Adipocyte (in vitro differentiated cells): ENCODE measurements at places on chromosomes 5 and 9.

GRCh38 chr5:176722757-176723156 lies 75.5 kb downstream of the TSPAN17 start:
- no peak for DNase-seq

- peak; percentile 67 for DNase-seq
These were observed 4.7 kb downstream of the DNAI1 start for GRCh38 chr9:34463098-34463900.

- no peak for DNase-seq
These were observed 16.7 kb downstream of the AP3S1 start for GRCh38 chr5:115858396-115858795.

- DNase-seq = no peak
These were observed 5.7 kb upstream of the TRAF2 start for GRCh38 chr9:136880651-136881050.

DNA sequence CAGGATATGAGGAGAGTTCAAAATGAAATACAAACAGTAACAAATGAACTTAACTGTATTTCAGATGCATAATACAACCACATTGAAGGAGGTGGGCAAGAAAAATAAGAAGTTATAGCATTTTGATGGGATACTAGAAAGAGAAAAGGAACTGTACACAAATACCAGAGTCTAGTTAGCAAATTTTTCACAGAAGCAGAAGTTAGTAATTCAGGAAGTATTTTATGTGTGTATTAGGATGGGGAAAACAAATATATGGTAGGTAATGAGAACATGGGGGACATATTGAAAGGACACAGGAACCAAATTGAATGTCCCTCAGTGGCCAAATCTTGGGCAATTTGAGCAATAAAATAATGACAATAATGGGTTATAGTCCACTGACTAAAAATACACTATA lies 18.4 kb downstream of the GM2A start:
- DNase-seq = no peak

DNA sequence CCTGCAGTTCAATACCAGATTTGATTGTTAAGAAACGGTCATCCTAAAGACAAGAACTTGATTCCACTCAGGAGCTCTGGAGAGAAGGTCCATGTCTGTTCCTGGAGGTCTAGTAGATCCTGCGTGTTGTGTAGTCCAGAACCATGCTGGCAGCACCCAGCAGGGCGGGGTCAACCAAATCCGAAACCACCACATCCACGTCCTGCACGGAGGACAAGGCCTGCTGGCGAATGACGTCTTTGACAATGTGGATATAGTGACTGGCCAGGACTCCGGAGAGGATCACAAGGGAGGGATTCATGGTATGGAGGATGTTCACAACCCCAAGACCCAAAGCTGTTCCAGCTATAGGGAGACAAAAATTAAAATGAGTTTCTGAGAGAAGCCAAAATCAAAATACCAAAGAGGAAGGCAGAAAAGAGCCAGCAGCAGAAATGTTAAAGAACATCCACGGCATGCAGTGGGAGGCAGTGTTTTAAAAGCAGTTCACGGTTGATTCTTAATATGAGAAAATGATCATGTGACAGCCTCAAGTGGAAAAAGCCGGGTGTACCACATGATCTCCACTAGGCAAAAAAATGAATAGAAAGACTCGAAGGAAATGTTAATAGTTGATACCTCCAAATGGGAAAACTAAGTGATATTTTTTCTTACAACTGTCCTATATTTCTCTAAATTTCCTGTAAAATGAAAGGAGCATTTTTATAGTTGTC lies 26.7 kb downstream of the CLTA start:
- DNase-seq = no peak

- peak; percentile 42 for DNase-seq
These were observed 23.9 kb downstream of the C5orf15 start for GRCh38 chr5:133944263-133945185.

DNA sequence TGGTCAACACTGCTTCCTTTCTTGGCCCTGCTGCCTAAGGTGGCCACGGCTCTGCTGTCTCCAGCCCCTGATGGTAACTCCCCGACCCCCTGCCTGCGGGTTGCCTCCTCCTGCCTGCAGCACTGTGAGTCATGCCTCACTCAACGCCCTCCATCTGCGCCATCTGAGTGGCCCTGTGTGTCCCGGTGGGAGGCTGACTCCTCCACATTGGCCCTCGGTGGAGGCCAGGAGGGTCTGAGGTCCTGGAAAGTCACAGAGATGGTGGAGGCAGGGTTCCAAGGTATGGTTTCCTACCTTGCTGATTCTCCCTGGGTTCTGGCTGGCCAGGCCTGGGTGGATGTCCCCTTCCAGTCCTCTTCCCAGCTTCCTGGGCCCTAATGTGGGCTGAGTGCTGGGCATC lies 64.5 kb upstream of the ADAMTS2 start:
- no peak for DNase-seq

DNA sequence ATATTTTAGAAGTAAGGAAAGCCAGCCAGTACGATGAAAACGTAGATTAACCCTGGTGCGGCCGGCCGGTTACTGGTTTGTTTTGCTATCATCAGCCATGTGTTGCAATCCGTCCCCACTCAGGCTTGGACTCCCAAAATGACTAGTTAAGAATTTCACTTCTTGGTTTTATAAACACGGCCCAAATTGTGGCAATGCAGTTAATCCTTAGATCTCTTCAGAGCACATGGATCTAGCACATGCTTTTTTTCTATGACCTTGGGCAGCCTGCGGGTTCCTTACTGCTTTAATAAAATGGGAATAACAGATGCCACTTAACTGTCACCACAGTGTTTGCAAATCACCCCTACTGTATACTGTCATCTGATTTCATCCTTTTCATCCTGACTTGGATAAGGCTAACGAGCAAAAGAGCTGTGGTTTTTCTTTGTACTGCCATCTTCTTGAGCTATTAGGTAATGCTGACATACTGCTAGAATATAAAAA lies 1.5 kb downstream of the NDFIP1 start:
- DNase-seq = peak; percentile 77

DNA sequence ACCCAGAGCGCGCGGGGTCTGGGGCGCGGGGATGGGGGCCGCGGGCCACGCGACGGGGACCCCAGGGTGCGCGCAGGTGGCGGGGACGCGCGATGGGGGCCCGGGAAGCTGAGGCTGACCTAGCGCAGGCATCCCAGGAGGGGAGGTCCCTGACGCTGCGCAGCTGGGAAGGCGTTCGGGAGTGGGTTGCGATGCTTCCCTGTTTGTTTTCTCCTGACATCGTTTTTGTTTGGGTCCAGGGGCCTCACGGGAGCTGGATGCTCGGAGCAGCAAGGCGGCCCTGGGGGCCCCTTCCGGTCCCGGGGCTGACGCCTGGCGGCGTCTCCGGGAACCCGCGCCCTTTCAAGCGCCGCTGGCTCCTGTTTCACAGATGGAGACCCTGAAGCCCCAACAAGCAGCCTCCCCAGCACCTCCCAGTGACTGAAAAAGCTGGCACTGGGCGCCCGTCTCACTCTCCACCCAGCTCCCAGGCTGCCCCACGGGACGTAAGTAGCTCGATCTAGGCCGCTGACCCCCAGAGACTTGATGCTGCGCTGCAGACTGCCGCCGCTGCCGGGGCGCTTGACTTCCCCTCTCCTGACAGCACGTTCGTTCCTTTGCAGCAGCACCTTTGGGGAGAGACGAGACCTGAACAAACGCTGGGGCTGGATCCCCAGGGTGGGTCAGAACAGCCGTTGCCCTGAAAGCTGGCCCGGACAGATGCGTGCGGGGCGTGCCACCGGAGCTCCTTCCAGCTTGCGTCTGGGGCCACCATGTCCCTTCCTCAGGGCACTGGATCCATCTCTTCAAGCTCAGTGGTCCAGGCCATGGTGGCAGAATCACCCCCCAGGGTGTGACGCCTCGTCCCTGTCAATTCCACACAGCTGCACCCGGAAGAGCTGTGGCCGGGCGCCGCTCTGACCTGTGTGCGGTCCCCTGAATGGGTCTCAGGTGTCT lies 593 bp downstream of the BRD3OS start:
- DNase-seq = peak; percentile 74

DNA sequence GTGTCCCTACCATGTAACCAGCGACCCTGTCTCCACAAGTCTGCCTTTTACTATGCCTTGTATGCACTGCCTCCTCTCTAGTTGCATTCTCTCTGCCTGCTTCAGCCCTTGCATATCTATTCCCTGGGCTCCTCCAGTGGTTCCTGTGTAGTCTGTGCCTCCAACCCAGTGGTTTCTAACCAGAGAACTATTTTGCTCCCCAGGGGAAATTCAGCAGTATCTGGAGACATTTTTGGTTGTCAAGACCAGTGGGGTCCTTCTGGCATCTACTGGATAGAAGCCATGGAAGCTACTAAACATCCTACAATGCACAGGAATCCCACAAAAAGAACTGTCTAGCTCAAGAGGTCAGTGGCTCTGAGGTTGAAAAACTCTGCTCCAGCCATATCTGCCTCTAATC lies 224.1 kb upstream of the RASEF start:
- DNase-seq = no peak

DNA sequence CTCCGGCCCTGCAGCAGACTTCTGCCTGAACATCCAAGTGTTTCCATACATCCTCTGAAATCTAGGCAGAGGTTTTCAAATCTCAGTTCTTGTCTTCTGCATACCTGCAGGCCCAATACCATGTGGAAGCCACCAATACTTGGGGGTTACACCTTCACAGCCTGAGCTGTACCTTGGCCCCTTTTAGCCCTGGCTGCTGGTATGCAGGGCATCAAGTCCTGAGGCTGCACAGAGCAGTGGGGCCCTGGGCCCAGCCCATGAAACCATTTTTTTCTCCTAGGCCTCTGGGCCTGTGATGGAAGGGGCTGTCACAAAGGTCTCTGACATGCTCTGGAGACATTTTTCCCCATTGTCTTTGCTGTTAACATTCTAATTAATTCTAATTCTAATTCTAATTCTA lies 680.6 kb downstream of the ELAVL2 start:
- no peak for DNase-seq

GRCh38 chr9:104617418-104617817 lies 586 bp downstream of the OR13C9 start:
- DNase-seq = no peak

DNA sequence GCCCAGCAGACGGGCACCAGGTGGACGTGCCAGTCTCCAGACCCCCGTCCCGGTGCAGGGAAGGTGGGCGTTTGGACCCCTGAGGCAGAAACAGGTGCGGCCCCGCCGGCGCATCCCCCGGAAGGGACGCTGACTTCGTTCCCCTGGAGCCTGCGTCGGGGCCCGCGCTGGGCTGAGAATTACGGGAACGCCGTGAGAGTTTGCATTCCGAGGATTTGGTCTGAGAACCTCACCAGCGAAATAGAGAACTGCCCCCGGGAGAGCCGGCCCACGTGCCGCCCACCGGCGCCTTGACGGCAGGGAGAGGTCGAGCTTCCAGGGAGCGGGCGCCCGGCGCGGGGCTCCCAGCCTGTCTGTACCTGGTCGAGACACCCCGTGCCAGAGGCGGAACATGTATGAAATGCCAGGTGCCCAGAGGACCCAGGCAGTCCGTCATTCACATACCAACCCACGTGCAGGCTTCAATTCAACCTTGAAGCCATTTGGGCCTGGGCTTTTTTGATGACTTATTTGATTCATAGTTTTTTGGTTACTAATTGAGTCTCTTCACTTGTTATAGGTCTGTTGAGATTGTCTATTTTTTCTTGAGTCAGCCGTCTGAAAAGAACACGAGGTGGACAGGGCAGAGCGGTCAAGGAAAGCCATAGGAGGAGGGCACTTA lies 877 bp upstream of the CAMSAP1 start:
- peak; percentile 30 for DNase-seq

- no peak for DNase-seq
These were observed 59.4 kb downstream of the MED27 start for GRCh38 chr9:132020272-132020671.

- no peak for DNase-seq
These were observed 40.6 kb downstream of the SFXN1 start for GRCh38 chr5:175519006-175519405.

DNA sequence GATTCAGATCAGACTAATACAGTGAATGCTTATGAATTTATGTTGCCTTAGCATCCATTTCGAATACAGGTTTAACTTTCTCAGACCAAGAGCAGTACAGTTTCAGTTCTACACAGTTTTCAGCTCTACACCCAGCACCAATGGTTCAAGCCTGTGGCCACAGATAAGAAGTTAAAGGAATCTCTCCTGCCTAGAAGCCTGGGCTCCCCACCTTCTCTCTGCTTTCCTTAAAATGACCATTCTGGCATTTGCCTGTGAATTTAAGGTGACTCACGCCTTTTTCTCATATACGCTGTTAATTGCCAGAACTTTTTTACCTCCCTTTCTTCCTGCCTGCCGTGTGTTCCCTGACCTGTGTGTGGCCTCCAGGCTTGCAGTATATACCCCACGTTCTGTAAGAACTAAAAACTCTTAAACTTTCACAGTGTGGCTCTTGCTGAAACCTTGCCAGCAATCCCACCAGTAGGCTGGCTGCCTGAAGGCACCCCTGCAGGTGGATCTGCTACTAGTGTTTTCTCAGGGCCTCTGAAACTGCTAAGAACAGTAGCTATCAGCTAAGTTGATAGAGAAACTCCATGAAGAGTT lies 692.8 kb upstream of the CDH18 start:
- DNase-seq = no peak

DNA sequence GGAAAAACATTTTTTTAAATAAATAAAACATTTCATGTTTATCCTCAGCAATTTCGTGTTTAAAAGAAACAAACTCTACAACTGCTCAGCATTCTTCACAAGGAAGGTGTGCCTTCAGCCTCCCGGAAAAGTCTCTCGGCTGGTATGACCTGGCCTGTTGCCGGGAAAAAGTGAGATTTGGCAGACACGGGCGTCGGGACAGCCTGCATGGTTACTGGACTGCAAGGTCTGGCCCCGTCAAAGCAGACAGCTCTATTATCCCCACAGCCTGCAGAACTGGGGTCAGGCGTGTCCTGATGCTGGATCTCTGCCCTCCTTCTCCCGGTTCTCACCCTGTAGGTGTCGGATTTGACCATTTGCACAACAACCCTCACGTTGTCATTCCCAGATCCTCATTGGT lies 120.3 kb upstream of the SPATA31C2 start:
- peak; percentile 49 for DNase-seq

DNA sequence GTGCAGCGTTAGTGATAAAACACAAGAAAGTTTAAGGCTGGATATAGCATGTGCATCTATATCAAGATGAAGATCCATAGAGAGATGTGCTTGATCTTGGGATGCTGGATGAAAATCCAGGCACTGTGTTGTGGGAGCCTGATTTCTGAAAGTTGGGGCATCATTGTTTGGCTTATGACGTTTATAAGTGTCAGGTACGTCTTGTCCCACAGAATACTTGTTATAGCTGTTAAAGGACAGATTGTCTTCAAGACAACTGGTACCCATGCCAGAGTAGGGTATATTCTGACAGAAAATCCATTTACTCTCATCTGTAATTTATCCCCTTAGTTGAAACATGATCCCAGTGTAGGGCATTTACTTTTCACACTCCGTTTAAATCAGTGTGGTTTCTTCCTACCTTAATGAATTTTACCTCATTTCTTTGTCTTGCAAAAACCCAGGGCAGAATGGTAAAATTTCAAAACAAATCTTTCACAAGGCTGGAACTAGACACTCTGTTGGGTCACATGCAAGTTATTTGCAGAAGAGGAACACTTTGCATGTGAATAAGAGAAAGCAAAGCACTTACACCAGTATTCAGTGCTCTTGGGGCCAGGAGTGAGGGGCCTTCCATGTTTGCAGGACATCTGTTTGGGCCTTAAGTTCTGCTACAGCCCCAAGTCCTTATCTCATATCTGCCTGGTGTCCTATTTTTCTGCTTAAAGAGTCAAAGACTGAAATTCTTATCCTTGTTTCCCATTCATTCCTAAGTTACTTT lies 73.3 kb downstream of the GHR start:
- DNase-seq = no peak
